Bronchus fibroblast of lung (primary cell): ENCODE measurements at places on chromosomes 6 and 20. TPM values are rescaled to one million over a fixed set of nuclear protein-coding genes. Genes with fewer than 3 reads are reported as not detected.

TMEM151B gene
- total RNA-seq = under 0.01 TPM in 1 of 2 replicates, not detected in the other

KCNQ2 gene
- not detected in 2 replicates for total RNA-seq

NFATC2 gene
- total RNA-seq = 0.15 and 0.17 TPM in 2 replicates

HLA-DRB5 gene
- not detected in 2 replicates for total RNA-seq

BPIFB1 gene
- total RNA-seq = not detected in 2 replicates

UFL1 gene
- 16.1 and 17.7 TPM in 2 replicates for total RNA-seq
